ENCODE measurements at places on chromosomes 16 and 17.

DNA sequence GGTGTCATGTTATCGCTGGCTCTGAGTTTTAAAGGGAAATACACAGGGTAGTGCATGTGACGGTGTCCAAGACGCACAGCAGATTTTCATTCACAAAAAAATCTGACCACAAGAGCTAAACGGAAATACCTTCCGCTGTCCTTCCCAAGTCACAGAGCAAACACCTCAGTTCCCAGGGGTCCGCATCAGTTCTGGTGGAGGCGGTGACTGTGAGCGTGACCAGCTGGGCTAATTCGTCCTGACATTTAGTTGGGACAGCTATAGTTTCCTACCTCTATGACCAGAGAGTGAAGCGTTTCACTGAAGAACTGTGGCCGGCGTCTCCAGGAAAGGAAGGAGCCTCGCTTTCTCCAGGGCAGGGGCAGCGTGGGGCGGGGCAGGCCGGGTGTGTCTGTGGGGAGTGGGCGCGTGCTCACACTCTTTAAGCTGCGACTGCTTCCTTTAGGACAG, 10.5 kb upstream of the FASN start:
- DNase-seq: no peak

GRCh38 chr16:17518441-17518840, 47.7 kb upstream of the XYLT1 start:
- DNase-seq: no peak

GRCh38 chr17:57329380-57330214, 73.3 kb downstream of the MSI2 start:
- DNase-seq: no peak

- DNase-seq: no peak
Measured at GRCh38 chr16:77960766-77961165, 61.6 kb upstream of the CLEC3A start.

GRCh38 chr16:85202631-85203461, 90.6 kb upstream of the CIBAR2 start:
- DNase-seq: peak; percentile 68

GRCh38 chr17:4506892-4507291, 8.2 kb downstream of the SPNS2 start:
- DNase-seq: no peak

GRCh38 chr17:49435671-49436029, 21.0 kb upstream of the PHB1 start:
- DNase-seq: no peak

DNA sequence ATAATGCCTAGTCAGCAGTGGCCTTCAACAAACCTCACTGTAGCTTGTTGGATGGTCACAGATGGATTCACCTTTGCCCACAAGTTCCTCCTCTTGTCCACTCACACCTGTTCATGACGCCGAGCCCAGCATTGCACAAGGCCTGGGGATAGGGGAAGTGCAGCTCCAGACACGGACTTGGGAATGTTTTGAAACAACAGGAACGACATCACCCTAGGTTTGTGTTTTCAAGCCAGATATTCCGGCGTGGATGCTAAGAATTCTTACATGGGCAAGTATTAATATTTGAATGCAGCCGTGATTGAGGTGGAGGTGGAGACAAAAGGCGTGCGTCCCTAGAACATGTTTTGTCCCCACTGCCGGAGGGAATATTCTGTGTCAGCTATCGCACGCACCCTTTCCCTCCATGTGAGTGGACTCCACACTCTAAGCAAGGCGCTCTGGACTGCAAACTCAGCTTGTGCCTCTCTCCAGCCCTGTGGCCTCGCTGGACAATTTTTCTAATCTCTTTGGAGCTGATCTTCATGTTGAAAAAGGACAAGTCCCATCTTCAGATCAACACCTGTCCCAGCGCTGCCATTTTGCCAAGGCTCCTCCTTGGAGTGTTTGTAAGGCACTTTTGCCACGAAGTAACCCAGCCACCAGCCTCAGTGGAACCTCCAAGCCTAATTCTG, 2.0 kb upstream of the BANP start:
- DNase-seq: no peak

DNA sequence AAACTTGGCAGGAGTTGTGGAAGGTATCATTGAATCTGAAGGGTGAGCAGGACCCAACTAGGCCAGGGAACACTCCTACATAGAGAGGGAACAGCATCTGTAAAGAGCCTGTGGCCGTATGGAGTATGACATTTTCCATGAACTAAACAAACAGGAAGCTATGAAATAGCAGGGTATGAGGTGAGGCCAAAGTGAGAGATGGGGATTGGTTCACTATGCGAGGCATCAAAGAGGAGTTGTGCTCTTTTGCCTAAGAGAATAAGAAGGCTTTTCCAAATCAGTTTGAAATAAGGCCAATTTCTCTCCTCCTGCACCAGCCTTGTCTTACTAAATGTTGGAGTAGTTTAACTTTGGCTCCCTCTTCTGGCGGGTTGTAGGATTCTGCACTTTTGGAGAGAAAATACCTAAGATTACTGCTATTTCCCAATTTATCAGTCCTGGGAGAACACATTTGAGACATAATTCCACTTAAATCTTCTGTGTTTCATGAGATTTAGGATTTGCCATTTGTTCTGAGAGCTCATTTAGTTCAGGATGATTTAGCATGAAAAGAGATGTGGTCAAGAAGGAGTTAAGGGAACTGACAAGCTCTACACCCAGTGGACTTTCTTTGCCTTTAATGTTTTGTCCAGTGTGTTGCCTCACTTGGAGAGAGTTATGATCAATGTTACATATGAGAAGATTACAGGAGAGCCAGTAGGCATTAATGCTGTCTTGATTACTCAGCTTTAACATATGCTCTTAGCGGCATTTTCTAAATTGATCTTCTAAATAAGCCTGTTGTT, 55.4 kb downstream of the TNRC6C start:
- DNase-seq: peak; percentile 74

DNA sequence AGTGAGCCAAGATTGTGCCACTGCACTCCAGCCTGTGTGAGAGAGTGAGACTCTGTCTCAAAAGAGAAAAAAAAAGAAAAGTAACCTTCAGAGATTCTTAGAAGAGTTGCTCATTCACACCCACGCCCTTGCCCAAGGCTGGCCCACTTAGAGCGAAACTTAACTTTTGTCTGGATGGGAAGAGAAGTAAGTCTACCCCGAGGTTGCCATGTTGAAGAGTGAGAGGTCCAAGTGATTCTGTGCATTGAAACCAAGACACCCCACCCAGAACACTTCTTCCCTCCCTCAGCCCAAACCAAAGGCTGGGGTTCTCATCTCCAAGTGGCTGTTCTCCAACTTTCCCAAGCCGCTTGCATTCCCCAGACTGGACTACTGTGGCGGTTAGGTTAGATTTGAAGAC, 2.4 kb upstream of the CISD3 start:
- no peak for DNase-seq

DNA sequence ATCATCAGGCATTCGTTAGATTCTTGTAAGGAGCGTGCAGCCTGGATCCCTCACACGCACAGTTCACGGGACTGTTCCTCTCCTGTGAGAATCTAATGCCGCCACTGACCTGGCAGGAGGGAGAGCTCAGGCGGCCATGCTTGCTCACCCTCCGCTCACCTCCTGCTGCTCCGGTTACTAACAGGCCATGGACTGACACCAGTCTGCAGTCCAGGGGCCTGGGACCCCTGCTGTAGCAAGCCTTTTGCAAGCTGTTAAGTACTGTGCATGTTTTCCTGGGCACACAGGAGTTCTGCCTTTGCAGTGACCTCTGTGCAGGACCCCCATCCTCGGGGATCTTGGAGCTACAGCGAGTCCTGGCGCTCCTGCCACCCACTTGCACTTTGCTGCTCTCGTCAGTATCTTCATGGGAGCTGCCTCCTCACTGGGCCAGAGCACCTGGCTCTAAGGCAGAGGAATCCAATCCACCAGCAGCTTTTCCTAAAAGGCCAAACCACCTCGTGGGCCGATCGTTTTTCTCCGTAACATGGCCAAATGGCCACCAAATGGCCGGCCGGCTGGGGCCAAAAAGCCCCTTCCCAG, 230.6 kb downstream of the FOXL1 start:
- no peak for DNase-seq

DNA sequence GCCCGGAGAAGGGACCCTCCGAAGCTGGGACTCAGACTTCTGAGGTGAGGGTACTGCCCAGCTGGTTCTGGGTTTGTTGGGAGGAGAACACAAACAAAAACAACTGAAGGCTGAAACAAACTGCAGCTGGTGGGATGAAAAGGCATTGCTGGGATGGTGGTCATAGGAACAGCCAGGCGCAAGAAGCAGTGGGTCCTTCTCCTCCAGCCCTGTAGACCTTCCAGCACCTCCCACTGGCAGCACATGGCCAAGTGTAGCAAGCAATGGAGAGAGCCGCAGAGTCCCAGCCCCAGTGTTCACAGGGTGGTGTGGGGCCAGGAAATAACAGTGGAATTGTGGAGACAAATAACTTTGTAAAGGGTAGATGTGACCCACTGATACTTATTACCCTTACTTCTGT, 48.7 kb upstream of the FOXJ1 start:
- DNase-seq: no peak

DNA sequence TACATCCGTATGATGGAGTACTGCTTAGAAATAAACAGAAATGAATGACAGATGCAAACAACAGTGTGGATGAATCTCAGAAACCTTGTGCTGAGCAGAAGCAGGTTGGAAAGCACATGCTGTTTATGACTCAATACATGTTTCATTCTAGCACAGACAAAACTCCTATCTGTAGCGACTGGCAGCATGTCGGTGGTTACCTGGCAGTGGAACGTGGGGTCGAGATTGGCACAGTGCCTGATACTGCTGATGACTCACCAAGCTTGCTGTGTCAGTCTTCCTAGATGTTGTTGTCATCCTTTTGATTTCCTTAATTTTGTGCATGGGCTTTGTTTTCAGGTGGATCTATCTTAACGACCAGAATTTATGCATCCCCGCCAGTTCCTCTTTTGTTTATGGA, 62.1 kb downstream of the GAN start:
- no peak for DNase-seq

- no peak for DNase-seq
Measured at GRCh38 chr17:8124350-8125153, 646 bp upstream of the HES7 start.

DNA sequence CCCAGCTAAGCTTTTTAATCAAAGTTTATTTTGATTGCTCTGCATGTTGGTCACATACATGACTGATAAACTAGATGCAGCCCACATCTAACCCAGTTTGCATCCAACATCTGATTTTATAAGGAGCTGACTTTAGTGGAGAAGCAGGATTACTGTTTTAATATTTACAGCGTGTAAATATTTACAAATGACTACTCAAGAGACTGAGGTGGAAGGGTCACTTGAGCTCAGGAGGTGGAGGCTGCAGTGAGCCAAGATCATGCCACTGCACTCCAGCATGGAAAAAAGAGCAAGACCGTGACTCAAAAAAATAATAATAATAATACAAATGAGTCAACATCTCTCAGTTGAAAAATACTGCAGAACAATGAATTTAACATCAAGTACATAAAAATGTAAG, 50.8 kb downstream of the PARN start:
- DNase-seq: no peak

- DNase-seq: no peak
Measured at GRCh38 chr17:57484081-57484666, 227.9 kb downstream of the MSI2 start.

GRCh38 chr17:57724026-57724728, 20.9 kb downstream of the CCDC182 start:
- DNase-seq: no peak

DNA sequence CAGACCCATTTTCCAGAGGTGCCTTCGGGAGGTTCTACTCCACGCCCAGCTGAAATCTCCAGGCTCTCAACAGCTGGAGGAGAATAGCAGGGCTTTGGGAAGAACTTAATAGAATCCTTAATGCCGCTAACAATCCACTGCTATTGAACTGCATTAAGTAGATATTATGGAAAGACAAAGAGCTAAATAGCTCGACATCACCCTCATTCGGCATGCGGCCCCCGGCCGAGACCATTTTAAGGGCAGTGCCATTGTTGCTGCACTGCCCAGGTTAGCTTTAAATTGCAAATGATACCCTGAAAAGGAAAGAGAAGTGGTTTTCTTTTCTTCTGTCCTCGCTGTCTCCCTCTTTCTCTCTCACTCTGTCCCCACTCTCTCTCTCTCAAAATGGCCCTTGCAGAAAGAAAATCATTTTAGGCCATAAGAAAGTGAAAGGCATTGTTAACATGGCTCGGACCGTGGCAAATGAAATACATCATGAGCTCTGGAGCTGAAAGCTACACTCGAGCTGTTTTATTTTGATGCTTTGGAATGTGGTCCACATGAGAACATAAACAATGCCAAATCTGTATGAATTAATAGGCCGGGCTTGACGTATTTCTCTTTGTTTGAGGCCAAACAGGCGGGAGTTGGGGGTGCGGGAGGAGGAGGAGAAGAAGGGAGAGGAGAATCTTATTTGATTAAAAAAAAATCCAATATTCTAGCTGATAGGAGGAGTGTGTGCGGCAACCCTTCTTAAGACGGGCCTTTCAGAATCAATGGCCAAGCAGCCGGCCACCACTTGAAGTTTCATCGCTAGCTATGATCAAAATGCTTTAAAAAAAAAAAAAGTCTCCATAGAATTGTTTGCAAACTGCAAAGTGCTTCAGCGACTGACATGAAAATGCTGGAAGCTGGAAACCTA, 298.8 kb upstream of the IRX3 start:
- no peak for DNase-seq

DNA sequence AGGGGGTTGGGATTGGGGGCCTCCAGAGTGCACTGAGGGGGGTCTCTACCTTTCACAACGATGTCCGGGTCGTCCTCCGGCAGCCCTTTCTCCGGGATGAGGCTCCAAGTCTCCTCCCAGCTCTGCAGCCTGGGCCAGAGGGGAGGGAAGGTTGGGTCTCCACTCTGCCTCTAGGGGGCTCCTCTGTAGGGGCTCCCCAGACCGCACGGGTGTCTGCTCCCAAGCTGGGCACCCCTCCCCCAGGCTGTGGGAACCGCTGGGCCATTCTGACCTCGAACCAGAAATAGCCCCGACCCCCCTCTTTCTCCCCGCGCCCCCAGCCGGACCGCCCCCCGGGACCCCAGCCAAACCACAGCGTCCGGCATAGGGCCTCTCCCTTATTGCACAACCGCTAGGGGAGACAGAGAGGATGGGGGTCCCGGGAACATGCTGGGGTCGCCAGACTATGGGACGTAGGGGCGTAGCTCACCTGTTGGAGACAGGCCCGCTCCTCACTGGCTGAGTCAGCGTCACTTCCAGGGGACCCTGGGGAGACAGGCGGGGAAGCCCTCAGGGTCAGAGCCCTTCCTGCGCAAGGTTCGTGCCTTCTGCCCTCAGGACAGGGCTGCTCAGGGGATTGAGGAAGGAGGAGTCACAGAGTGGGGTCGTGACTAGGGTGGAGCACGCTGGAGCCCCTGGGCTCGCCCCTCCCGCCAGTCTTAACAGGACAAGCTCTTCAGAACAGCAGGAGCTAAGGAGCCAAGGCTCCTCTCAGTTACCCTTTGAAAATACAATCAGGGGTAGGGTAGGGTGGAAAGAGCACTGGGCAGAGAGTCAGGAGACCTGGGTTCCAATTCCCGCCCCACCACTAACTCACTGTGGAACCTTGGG, 2.7 kb downstream of the PLEKHH3 start:
- DNase-seq: no peak

DNA sequence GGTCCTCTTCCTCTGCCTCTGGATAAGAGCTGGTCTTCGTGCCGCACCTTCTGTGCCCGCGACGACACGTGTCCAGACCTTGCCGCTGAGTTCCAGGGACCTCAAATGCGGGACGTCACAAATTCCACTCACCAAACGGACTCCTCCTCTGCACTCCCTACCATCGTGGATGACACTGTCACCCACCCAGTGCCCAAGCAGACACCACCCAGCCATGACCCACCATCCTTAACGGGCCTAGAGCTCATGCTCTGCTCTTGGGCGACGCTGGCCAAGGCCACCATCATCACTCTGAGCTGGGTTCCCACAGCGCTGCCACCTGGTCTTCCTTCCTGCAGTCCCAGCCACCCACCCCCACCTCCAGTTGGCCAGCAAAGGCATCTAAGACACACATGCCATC, 96.4 kb upstream of the RPL38 start:
- no peak for DNase-seq
